ENCODE measurements at places on chromosomes 1 and 21. TPM values are rescaled to one million over a fixed set of nuclear protein-coding genes. Genes with fewer than 3 reads are reported as not detected.

CYP4Z1 gene
- not detected for total RNA-seq

AZIN2 gene
- total RNA-seq: 10.3 TPM

PEF1 gene
- 68.8 TPM for total RNA-seq

BCAN gene
- not detected for total RNA-seq

RSPH1 gene
- total RNA-seq: not detected

ZMPSTE24 gene
- 56.5 TPM for total RNA-seq

NSUN4 gene
- total RNA-seq: 20.3 TPM
